ENCODE measurements at places on chromosomes 1 and 21. TPM values are rescaled to one million over a fixed set of nuclear protein-coding genes. Genes with fewer than 3 reads are reported as not detected.

The SLC5A9 gene
- 0.93 TPM for total RNA-seq

The NUF2 gene
- total RNA-seq: 5.0 TPM

The TNFRSF14 gene
- total RNA-seq: 1.0 TPM

The SSR2 gene
- total RNA-seq: 355 TPM

The SNRNP40 gene
- 145 TPM for total RNA-seq

DNA sequence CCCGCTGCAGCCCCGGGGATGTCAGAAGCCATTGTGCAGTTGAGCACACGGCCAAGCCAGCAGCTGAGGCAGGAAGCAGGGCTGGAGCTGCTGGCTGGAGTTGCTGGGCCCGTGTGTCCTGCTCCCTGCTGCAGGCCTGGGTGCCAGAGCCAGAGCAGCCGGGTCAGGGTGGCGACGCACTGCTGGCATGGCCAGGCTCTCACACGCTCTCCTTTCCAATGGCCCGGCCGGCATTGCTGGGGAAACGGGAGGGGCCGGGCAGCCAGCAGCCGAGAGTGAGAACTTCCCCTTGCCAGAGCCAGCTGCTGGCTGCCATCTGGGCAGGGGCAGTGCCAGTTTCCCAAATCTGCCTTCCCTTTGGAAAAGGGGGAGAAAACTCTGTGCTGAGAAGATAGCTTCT lies 82.4 kb upstream of the PROX1 start:
- ATAC-seq: no peak

DNA sequence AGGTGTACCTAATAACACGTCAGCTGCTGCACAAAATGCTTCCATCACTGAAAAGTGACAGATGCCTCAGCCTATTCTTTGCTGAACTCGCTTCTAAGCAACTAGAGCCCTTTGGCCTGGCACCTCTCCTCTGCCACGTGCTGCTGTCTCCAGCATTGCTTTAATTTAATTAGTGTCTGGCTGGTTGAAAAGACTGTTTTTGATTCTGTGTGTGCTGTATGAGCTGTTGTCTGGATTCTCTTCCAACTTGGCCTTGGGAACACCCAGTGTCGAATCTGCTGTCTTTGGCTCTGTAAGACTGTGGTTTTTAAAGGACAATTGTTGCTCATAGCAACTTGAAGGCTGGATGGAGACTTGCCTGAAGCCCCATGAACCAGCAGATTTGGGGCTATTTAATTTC lies 109.5 kb downstream of the PSMG1 start:
- no peak for ATAC-seq

DNA sequence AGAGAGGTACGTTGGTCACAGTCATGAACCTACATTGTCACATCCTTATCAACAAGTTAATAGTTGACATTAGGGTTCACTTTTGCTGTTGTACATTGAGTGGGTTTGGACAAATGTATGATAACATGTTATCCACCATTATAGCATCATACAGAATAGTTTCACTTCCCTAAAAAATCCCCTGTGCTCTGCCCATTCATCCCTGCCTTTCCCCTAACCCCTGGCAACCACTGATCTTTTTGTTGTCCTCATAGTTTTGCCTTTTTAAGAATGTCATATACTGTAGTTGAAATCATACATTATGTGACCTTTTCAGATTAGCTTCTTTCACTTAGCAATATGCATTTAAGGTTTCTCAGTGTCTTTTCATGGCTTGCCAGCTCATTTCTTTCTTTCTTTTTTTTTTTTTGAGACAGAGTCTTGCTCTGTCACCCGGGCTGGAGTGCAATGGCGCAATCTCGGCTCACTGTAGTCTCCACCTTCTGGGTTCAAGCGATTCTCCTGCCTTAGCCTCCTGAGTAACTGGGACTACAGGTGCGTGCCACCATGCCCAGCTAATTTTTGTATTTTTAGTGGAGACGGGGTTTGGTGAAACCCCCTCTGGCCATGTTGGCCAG lies 50.6 kb downstream of the UCK2 start:
- no peak for ATAC-seq

DNA sequence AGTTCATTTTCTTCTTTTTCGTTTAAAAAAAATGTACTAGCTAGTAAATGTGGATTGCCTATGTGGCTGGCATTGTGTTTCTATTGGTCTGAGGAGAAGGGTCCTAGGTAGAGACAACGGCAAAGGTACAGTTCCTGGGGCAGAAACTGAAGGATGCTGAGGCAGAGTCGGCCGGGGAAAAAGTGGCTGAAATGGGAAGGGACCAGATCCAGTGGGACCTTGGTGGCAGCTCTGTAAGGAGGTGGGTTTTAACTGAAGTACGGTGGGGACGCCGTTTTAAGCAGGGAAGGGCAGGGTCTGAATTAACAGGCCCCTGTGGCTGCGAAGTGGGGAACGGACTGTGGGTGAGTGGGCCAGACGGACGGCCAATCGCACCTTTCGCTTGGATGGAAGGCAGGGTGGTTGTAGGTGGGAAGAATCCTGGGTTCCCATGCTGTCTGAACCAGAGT lies 420 bp upstream of the VPS13D start:
- ATAC-seq: no peak

DNA sequence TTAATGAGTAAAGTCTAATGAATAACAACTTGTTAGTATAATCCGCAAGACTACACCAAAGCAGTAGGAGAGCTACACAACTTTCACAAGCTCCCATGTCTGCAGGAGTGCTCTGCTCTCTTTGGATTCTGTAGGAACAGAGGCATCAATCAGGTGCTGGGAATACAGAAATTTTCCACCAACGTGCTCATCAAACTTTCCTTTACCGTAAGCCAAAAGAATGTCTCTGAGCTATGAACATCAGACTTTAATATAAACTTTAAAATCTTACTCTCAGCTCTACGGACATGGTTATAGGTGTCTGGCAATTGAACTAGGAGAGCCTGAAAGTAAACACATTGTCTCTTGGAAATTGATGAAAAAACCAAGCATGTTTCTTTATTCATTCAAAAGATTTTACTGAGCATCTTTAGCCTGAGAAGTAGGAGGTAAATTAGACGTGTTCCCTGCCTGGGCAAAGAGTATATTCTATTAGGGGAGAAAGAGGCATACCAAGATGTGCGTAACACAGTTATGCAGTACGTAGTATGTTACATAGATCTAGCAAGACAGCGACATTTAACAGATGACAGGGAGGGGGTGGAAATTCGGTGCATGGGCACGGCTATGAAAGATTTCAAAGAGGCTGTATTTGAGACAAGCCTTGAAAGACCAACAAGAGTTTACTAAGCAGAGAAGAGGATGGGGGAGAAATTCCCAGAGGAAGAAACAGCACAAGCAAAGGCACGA lies 85.2 kb downstream of the TM2D1 start:
- ATAC-seq: no peak

- ATAC-seq: no peak
Measured at GRCh38 chr21:32253215-32253641, 25.6 kb downstream of the MIS18A start.

DNA sequence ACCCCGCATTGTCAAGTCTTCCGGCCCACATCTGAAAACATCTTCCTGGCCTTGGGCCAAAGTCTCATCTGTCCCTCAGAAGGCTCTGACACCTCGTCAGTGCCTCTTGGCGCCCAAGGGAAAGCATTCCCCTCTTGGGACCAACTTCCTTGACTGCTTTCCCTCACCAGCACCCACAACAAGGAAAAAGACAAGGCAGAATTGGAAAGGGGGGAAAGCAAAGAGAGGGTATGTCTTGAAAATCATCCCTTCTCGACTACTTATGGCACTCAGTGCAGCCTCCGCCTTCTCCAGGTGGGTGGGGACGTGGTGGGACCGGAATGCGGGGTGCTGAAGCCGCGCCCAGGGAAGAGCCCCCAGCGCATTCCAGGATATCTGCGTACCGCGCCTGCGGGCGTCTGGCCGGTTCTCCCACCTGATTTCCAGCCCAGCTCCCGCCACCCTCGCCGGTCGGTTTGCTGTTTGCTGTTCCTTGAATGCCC lies 554 bp upstream of the SLC39A1 start:
- peak; percentile 6 for ATAC-seq

DNA sequence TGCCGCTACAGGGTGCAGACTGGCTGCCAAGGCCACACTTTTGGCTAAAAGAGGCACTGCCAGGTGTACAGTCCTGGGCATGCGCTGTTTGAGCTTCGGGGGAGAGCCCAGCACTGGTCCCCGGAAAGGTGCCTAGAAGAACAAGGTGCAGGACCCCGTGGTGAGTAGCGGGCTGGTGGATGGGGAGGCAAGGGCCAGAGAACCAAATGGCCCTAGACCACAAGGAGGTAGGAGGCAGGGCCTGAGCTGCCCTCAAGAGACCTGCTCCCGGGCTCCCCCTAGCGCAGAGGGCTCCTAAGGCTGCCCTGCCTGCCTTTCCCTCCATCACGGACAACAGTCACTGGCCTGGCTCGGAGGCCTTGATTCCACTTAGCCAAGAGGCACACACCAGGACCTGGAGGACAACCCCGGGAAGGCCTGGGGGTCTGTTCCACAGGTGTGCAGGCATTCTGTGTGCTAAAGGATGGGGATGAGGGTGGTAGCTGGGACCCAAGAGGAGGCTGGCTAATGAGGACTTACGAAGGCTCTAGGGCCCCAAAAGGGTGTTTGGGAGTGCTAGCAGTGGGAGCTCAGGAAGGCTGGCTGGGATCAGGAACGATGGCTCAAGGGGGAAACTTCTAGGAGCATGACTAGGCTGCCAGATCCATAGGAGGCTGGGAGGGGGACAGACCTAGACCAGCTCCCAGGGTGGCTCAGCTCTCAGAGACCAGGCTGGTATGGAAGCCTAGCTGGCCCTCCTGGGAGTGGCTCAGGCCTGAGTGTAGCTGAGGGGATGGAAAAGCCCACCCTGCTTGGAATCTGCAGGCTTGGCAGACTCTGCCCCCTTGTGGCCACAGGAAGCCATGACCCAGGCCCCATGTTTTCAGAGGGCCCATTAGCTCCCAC lies 742 bp downstream of the ARTN start:
- peak; percentile 40 for ATAC-seq

- ATAC-seq: no peak
Measured at GRCh38 chr1:20399196-20399595, 86.8 kb downstream of the CAMK2N1 start.

DNA sequence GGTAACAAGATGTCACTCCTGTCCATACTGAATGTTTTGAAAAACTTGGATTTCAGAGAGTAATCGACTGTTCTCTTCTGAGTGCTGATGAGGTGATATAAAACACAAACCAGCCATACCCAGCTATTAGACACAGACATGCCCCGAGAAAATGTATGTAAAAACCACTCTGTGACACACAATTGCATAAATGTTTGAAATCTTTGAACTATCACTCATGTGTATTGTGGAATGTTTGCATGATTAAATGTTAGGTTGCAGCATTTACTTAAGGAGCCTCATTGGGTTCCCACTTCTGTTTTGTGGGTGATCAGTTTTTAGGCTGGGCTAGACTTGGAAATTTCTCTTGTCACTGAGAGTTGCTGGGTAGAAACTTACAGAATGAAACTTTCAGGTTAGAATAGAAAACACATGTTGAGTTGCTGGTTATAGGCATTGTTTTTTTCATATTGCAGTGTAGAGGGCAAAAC lies 270.4 kb upstream of the B3GALT2 start:
- ATAC-seq: no peak

DNA sequence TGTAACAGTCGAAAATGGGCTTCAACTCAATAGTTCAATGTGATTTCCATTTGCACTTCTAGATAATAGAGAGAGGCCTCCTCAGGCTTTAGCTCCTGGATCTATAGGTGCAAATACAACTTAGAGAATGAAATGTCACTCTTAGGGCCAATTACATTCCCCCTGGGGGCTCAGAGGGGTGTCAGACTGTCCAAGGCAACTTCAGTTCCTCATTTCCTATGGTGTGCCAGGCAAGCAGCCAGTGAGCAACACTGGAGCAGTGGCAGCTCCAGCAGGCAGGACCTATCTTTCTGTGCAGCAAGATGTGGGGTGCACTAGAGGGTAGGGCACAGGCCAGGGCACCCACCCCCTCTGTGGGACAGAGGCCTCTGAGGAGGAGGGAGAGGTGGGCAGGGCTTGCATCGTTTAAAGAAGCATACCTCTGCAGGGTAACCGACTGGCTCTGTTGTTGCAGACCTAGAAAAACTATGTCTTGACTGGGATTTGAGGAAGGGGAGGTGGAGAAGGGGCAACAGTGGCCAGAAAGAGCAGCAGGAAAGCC lies 97.3 kb downstream of the SUSD4 start:
- ATAC-seq: no peak

DNA sequence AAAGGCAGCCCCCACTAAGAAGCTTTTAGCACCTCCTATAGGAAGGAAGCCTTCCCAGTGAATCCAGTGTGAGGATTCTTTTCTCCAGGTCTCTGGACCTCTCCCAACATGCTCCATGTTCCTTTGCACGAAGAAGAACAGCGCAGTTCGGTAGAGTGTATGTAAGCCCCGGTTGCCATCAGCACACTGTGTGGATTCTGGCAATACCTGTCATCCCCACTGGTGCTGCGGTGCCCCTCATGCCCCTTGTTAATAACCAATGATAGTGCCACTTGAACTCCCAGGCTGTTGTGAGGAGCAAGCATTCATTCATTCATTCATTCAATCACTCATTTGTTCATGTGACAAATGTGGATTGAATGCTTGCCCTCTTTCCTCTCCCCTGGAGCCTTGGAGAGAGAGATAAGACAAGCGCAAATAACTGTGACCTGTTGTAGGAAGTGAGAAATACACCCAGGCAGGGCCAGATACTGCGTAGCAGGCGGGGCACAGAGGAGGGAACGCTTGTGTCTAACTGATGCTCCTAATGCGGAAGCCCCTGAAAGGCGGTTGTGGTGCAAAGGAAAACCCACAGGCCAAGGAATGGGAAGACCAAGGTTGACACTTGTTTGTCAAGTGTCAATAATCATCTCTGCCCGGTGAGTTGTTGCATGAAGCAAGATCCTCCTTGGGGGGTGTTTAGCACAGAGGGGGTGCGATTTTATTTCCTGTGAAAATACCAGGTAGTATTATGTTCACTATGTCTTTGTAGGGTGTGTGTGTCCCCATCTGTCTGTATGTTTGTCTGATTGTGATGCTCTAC lies 9.8 kb downstream of the LGR6 start:
- no peak for ATAC-seq

DNA sequence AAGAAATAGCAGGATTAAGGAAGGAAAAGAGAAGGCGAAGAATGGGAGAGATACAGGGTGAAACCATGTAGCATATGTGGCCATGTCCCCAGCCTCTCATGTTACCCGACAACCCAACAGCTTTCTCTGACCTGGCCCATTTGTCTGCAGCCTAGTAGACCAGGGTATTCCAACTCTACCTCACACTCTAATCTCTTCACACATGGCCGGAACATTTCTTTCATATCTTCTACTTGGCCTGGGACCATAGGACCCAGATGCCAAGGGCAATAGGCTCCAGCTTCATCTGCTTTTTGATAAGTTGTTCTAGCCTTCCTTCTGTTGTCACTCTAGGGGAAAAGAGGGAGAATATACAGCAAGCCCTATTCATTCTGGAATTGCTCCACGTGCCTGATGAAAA lies 95.0 kb upstream of the DPT start:
- ATAC-seq: no peak

DNA sequence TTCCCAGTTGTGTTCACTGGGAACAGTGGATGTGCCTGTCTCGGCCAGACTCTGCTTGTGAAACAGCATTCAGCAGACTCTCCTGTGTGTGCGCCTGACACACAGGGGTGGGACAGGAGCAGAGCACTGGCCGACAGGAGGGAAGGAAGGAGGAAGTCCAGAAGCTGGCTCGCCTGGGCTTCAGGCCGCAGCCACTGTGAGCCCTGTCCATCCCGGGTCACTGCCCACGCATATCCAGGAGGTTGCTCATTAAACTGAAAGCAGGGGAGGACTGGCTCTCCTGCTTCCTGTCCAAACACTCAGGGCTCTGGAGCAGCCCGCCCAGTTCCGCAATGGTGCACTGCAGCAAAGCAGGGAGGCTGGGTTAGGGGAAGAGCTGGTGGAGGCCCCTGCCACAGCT lies 218.7 kb upstream of the VAMP3 start:
- ATAC-seq: peak; percentile 6
